Stimulated activated CD4-positive, alpha-beta T cell treated with anti-CD3 and anti-CD28 coated beads, TNF-alpha, amount 100 ng/mL, for 4 hours (primary cell): ENCODE measurements at places on chromosomes 7 and 10.

DNA sequence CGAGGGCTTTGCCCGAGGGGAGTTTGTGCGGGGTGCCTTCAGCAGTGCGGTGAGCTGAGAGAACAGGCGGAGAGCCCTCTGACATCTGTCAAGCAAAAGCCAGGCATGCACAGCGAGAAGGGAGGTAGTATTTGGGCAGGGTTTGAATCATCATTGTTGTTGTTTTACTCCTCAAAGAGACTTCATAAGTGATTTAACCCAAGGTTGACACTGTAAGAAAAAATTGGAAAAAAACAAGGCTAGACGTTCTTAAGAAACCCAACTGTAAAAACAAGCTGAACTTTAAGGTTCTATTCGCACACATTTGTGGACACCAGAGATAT lies 1.3 kb downstream of the ADAM22 start:
- no peak for DNase-seq

- no peak for DNase-seq
Observed at GRCh38 chr10:98444314-98445006, 2.3 kb downstream of the HPS1 start.

- no peak for DNase-seq
Observed at GRCh38 chr7:69599286-69599954, 1.1 kb downstream of the AUTS2 start.

DNA sequence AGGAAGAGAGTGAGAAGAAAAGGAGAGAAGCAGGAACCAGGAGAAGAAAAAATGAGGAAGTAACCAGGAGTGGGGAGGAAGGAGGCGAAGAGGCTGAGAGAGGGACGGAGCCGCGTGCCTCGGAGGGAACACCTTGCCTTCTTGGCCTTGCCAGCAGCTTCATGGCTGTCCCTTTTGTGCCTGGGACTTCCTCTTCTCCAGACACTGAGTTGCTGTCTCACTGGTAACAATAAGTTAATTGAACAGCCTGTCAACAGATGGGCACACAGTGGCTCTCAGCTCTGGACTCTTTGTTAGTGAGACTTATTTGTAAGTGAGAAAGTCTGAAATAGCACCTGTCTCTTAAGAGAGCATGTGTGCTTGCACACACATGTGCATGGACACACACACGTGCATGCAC lies 83.2 kb downstream of the GATA3 start:
- DNase-seq = no peak

DNA sequence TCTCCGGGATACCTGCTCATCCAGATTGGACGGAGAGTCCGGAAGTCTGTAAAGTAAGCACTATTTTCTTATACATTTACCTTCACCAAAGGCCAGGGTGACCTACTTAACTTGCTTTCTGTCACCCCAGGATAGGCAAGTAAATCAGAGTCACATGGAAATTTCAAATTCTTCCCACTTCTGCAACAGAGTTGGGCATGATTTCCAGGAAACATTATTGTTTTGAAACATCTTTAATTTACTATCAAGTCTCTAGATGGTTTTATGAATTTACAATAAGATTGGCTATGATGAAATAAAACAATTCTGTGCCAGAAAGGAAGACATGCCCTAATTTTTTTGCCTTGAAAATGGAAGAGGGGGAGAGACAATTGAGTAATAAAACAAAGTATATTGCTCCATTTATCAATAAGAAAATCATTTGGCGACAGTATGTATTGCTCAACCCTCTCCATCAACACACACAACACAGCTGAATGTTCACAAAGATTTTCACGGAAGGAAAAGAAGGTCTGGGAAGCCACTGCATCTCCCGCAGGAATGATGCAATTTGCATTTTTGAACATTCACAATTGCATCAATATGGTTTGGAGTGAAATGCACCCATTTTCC lies 702.8 kb downstream of the PARD3 start:
- DNase-seq = no peak

DNA sequence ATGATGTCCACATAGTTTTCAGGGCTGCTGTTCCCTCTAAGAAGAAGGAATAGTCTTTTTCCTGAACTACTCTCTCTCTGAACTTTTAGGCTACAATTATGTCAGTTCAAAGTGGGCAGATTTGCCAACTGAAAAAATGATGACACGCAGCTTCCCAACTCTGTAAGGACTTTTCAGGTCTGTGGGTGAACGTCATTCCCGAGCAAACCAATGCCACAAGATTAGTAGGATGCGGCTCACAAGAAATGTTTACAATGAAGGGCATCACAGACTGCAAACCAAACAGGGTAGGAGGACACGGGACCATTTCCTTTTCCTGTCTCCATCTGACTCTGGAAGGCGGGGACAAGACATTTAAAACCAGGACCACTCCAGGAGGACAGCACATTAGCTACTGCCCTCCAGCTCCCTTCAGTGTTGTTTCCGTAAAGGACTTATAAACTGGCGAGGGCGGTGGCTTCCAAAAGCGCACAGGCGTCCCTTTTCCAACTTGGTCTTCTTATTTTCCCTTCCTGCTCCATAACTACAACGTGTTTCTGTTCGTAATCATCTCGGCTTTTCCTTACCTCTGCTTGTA lies 539 bp upstream of the MKLN1 start:
- DNase-seq = no peak

GRCh38 chr10:132540456-132540855 lies 2.9 kb downstream of the INPP5A start:
- DNase-seq = no peak

DNA sequence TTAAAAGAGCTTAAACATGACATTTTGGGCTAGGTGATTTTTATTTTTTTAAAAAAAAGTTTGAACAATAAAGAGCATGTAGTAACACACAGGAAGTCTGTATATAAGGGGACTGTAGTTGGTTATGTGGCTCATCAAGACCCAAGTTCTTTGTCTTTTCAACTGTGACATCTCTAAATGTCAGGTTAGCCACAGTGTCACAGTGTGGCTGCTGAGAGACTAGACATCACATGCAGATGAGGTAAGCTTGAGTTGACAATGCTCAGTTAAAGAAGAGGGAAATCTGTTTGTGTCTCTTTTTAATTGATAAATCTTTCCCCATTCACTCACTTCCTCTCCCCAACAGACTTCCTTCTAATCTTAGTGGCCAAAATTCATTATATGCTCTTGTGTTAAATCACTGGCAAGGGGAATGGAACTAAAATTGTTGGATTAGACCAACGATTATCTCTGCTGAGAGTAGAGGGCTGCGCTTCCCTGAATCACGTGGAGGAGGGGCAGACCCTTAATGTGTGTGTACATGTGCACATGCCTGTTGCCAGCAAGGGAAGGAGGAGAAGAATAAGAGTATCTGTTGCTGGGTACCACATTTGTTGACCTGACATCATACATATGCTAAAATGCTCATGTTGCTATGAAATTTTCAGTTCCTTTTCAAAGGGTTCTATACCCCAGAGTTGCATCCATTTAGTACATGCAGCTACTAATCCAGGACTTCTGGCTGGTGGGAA lies 78.3 kb downstream of the MMRN2 start:
- no peak for DNase-seq

DNA sequence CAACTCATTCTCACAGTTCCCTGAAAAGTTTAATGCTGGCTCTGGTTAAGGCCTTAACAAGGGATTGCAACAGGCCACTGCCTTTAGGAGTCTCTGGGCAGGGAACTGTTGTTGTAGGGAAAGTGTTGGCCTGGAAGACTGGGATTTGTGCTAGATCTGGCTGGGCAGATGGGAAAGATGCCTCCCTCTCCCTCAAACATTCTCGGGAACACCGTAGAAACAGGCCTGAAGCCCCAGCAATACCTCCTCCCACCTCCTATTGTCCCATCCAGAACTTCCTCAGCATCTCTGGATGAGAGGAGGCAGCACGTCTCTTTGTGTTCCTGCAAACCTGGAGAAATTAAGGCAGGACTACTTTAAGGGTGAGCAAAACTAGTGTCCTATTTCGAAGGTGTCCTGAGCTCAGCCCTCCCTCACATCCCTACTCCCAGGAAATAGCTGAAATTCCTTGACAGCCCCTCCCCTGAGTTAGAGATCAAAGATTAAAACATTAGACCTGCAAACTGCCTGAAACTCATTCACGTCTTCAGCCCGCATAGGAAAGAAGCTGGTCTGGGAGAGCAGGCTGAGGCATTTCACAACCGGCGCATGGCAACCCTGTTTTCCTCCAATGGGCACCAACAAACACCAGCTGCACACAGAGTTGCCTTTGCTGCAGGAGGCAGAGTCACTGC lies 10.9 kb upstream of the MAP3K8 start:
- no peak for DNase-seq

- no peak for DNase-seq
Observed at GRCh38 chr7:80206763-80207162, 72.1 kb downstream of the GNAI1 start.

DNA sequence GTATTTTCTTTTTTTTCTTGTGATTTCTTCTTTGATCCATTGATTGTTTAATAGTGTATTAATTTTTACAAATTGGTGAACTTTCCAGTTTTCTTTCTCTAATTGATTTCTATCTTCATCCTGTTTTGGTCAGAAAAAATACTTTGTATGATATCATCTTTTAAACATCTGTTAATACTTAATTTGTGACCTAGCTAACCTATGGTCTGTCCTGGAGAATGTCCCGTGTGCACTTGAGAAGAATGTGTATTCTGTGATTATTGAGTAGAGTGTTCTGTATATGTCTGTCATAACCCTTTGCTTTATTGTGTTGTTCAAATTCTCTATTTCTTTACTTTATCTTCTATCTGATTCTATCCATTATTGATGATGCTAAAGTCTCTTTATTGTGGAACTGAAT lies 65.8 kb upstream of the ZEB1 start:
- no peak for DNase-seq

DNA sequence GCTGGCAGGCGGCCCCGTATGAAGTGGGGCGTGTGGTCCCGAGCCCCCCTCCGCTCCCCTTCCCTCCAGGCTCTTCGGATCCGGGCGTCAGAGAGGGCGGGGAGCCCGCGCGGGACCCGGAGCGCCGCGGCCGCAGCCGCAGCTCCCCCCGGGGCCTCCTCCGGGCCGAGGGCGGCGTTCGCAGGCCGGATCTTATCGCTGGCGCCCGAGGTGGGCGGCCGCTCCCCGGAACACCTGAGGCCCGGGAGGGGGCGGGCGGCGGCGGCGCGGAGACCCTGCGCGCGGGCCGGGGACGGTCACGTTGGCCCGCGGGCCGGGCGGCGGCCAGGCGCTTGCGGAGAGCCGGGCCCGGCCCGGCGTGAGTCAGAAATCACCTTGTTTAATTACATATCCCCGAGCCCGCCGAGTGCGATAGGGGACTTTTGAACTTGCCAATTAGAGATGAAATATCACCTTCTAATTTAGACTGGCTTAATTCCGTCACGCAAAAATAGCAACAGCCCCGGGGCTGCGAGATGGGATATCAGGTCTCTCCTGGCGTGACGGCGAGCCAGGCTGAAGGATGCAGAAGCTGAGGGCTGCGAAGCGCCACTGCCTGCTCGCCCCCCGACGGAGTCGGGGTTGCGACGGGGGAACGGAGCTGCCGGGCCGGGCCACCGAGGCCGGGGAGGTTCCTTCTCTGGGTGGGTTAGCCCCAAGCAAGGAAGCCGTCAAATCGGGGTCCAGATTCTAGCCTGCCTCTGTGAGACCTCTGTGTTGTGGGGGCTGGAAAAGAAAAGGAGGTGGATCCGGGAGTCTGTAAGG lies 43.4 kb downstream of the LDB3 start:
- peak; percentile 56 for DNase-seq

DNA sequence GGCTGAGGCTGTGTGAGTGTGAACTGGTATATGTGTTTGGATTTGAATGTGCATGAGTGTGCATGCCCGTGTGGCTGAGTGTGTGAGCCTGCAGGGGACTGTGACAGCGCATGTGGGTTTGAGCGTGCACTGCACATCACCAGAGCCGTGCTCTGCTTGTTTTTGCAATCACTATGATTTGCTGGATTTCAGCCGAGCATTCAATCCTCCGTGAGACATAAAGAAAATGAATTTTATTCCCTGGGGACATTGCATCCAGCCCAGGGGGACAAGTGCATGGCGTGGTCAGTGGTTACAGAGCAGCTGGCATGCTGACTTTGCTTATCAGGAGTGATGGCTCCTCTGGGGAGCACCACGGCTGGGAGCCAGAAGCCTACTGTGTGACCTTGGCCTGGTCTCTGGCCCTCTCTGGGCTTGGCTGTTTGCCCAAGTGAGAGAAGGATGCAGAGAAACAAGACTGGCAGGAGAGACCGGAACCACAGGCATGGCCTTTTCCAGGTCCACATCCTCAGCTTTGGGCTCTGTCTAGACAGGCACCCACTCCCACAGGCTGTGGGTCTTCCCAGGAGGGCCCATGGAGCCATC lies 160.2 kb upstream of the UNC5B start:
- DNase-seq = no peak

DNA sequence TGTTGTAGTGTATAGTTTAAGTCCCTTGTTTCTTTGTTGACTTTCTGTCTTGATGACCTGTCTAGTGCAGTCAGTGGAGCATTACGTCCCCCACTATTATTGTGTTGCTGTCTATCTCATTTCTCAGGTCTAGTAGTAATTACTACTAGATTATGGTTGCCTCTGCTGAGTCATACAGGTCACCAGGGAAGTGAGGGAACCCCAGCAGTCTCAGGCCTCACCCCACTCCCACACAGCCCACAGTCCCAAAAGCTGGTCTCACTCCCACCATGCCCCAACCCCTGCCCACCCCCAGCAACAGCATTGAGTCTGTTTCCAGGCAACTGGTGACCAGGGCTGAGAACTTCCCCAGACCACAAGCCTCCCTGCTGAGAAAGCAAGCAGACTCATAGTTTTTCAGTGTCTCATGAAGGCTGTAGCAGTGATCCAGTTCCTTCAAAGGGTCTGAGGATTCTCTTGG lies 88.0 kb downstream of the PLXDC2 start:
- no peak for DNase-seq
